Dermis lymphatic vessel endothelial cell (primary cell): ENCODE measurements at places on chromosomes 1 and 21. TPM values are rescaled to one million over a fixed set of nuclear protein-coding genes. Genes with fewer than 3 reads are reported as not detected.

Gene RNF115
- total RNA-seq, result 13.3 and 15.9 TPM in 2 replicates

Gene HEYL
- total RNA-seq, result 0.09 and 0.22 TPM in 2 replicates

Gene PRAMEF17
- not detected in 2 replicates for total RNA-seq

Gene TDRD10
- 5.1 and 7.5 TPM in 2 replicates for total RNA-seq

Gene C1orf50
- total RNA-seq, result 2.8 and 4.6 TPM in 2 replicates

Gene PIGK
- total RNA-seq, result 24.8 and 27.8 TPM in 2 replicates

Gene LHX8
- total RNA-seq, result not detected in 2 replicates

Gene CRNN
- total RNA-seq, result not detected in 2 replicates

Gene FMO5
- 2.9 and 3.9 TPM in 2 replicates for total RNA-seq

Gene CLDN17
- total RNA-seq, result not detected in 2 replicates

Gene DEPDC1
- 2.2 and 3.2 TPM in 2 replicates for total RNA-seq

Gene PLA2G2C
- total RNA-seq, result not detected in 2 replicates

Gene LCE1A
- not detected in 2 replicates for total RNA-seq

Gene MCOLN3
- under 0.01 TPM in 1 of 2 replicates, not detected in the other for total RNA-seq

Gene NBPF10
- 0.22 and 0.77 TPM in 2 replicates for total RNA-seq

Gene LENEP
- total RNA-seq, result 0.43 TPM in 1 of 2 replicates, not detected in the other

Gene ASCL5
- total RNA-seq, result not detected in 2 replicates

Gene VWA1
- 4.2 and 13.1 TPM in 2 replicates for total RNA-seq

Gene EFNA3
- total RNA-seq, result 1.4 and 2.1 TPM in 2 replicates
